Progenitor cell of endocrine pancreas (in vitro differentiated cells): ENCODE measurements at places on chromosomes 12 and 14. TPM values are rescaled to one million over a fixed set of nuclear protein-coding genes. Genes with fewer than 3 reads are reported as not detected.

DNA sequence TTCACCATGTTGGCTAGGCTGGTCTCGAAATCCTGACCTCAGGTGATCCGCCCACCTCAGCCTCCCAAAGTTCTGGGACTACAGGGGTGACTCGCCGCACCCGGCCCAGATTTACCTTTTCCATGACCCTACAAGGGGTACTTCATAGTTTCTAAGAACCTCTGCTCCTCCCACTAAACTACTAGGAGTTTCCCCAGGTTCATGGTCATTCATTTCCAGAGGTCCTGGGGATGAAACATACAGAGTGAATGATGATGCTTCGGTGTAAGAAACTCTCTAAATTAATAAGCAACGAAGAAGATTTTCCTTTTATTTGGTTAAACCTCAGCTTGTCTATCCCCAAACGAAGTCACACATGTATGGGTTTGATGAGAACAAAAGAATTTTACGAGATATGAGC lies 56.9 kb downstream of the AMN start:
- H3K27ac ChIP-seq, result no peak overlapping the region
- H3K27me3 ChIP-seq, result no peaks in the 10 kb centered on the region
- peaks cover 24% of the 10 kb centered on the region for H3K36me3 ChIP-seq
- DNase-seq, result no peak

TAS2R50 gene
- 2.7 and 3.5 TPM in 2 replicates for total RNA-seq

DNA sequence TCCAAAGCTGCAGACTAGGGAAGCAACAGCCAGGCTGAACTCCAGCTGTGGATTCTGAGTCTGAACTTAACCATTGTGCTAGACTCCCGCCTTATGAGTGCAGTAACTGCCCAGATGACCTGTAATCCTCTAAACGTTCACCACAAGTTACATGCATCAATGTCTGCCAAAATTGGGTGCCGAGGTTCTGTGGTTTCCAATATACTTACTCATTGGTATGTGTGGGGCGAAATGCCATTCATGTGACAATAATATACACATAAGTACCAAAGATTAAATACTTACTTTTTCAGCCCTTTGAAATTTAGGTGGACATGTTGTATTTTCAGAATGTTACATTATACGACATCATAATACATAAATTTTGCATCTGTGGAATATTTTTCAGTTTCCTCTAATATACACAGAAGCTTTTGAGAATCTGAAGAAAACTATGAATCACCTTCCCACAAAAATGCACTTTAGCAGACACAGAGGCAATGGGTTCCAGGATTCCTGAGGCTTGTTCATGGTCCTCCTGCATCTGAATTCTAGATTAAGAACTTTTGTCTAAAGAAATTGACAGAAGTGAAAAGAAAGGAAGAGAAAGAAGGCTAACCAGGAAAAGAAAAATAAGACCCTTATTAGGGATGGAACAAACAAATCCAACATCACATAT lies 31.7 kb downstream of the GRIP1 start:
- peaks cover 3% of the 10 kb centered on the region for H3K4me1 ChIP-seq
- no peaks in the 10 kb centered on the region for H3K36me3 ChIP-seq
- H3K4me3 ChIP-seq, result no peak overlapping the region
- H3K27me3 ChIP-seq, result no peaks in the 10 kb centered on the region

- no peak overlapping the region for H3K27ac ChIP-seq
- no peak overlapping the region for H3K4me3 ChIP-seq
- no peaks in the 10 kb centered on the region for H3K36me3 ChIP-seq
- H3K27me3 ChIP-seq, result no peaks in the 10 kb centered on the region
- no peak for DNase-seq
Observed at GRCh38 chr12:89156862-89157262, 195.4 kb downstream of the DUSP6 start.

DNA sequence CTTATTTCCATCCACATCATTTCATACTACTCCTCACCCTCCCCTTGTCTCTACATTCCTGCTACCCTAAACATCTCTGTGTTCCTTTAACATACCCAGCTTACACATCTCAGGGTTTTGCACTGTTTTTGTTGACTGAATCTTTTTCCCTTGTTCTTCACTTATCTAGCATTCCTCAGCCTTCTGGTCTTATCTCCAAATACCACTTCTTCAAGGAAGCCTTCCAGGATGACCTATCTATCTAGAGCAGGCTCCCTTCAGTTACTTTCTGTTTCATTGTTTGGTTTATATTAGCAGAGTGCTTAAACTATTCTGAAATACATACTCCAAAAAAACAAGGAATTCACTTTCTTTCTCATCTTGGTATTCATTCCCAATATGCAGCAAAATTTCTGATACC lies 353.1 kb downstream of the NAV3 start:
- no peak overlapping the region for H3K27ac ChIP-seq
- H3K4me3 ChIP-seq, result no peak overlapping the region
- no peaks in the 10 kb centered on the region for H3K4me1 ChIP-seq
- no peaks in the 10 kb centered on the region for H3K36me3 ChIP-seq

DNA sequence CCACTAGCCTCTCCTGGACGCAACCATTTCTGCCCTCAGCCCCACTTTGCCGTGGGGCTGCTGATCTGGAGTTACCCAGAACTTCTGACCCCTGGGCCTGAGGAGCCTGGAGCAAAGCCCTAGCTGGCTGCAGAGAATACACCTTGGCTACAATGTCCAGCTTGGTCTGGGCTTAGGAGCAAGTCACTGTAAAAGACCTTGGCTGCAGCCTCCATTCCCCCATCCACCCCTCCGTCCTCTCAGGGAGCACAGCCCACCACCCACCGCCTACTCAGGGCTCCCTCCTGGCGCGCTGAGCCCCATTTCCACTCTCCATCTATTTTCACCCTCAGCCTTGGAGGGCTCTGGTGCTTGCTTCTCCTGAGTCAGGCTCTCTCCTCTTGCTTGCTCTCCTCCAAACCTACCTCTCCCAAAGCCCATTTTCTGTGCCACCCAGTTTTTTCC lies 42.9 kb downstream of the ERH start:
- H3K36me3 ChIP-seq, result no peaks in the 10 kb centered on the region
- H3K4me3 ChIP-seq, result no peak overlapping the region
- H3K27ac ChIP-seq, result no peak overlapping the region
- DNase-seq, result no peak
- no peaks in the 10 kb centered on the region for H3K4me1 ChIP-seq
- peaks cover 4% of the 10 kb centered on the region for H3K27me3 ChIP-seq

DNA sequence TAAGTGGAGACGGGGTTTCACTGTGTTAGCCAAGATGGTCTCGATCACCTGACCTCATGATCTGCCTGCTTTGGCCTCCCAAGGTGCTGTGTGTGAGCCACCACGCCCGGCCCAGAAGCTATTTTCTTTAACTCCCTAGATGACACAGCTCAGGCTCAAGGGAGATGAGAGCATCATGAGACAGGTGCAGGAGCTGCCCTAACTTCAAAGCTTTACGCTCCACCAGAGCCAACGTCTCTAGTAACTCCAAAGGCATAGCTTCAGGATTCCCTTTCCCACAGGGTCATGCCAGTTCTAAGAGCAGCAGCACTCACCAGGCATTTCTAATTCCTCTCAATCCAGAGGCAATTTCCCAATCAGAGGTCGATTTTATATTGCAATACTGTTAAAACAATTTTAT lies 21.0 kb downstream of the NDUFA12 start:
- DNase-seq, result no peak
- H3K27ac ChIP-seq, result no peak overlapping the region
- H3K27me3 ChIP-seq, result no peaks in the 10 kb centered on the region
- no peak overlapping the region for H3K4me3 ChIP-seq
- H3K4me1 ChIP-seq, result no peaks in the 10 kb centered on the region

GRCh38 chr12:65568517-65568916 lies 255.8 kb upstream of the HMGA2 start:
- H3K4me1 ChIP-seq, result peaks cover 5% of the 10 kb centered on the region
- DNase-seq, result no peak
- no peak overlapping the region for H3K4me3 ChIP-seq
- no peaks in the 10 kb centered on the region for H3K36me3 ChIP-seq
- peaks cover 12% of the 10 kb centered on the region for H3K27me3 ChIP-seq
- no peak overlapping the region for H3K27ac ChIP-seq

DNA sequence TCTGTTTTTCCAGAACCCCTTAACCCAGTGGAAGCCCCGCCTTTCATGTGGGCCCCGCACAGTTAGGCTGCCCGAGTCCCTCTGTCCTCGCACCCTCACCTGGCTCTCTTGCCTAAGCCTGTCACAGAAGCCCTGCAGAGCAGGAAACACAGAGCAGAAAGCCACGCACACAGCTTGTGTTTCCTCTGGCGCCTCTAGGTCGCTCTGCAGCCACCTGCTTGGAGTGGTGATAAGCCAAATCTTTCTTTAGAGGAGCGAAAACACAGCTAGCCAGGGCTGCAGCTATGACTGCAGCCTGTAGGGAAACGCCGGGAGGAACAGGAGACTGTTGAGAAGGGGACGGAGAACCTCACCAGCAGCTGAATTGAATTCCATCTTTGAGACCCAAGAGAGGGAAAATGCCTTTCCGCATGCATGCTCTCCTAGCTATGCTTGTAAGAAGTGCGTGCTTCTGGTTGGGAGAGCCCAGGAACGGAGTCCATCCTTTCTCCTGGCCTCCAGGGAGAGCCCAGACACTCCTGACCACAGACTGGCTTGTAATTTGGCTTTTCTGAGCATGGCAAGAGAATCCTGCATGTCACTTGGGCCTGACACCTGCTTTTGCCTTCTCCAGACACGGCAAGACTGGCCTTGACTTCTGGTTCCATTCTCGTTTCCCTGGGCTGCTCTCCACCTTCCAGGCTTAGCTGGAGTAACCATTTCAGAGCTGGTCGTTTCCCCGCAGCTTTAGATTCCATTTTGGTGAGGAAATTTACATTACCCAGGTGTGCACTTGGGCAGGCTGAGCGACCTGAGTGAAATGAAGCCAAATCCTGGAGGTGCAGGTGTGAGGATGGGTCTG lies 301.6 kb downstream of the CACNA1C start:
- H3K4me3 ChIP-seq, result no peak overlapping the region
- no peak overlapping the region for H3K27ac ChIP-seq

- no peaks in the 10 kb centered on the region for H3K4me1 ChIP-seq
- peaks cover 48% of the 10 kb centered on the region for H3K36me3 ChIP-seq
- DNase-seq, result peak; percentile 73
- no peaks in the 10 kb centered on the region for H3K27me3 ChIP-seq
- H3K4me3 ChIP-seq, result no peak overlapping the region
Observed at GRCh38 chr12:113174461-113175384, 10.6 kb downstream of the DDX54 start.

DNA sequence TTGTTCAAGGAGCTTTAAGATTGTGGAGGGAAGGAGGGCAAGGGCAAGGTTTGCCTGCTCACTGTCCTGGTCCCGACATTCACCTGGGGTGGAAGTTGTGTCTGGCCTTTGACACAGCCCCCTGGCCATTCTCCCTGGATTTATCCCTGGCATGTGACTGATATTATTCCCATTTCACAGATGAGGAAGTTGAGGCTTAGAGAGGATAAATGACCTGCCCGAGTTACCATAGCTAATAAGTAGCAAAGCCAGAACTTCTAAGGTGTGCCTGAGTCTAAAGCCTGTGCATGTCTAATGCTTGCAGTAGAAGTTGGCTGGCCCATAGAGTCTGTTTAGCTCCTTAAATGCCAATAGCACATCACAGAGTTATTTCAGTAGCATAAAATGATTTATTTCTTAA lies 720 bp upstream of the FGF6 start:
- no peaks in the 10 kb centered on the region for H3K36me3 ChIP-seq
- DNase-seq, result no peak
- peaks cover 1% of the 10 kb centered on the region for H3K4me1 ChIP-seq
- no peak overlapping the region for H3K27ac ChIP-seq
- H3K4me3 ChIP-seq, result no peak overlapping the region
- peaks cover 66% of the 10 kb centered on the region for H3K27me3 ChIP-seq

DNA sequence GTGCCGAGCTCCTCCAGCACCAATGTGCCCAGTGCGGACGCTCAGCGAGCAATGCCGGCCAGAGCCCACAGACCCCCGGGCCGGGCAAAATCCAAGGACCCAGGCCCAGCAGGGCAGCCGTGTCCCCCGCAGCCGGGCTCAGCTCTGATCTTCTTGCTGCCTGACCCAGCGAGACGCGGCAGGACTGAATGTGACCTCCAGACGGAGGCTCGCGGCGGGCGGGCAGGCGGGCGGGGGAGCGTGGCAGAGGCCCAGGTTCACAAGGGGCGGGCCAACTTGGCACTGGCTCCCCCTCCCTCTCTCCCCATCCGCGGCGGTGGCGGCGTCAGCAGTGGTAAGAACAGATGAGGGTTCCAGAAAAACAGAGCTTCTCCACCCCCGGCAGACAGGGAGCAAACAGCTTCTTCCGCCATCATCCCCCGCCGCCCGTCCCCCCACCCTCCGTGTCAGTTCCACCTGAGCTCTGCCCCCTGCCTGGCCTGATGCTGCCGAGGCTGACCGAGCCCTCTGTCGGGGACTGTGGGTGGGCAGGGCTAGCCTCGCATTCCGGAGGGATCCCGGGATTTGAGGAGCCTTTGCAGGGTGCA lies 94.3 kb downstream of the RFLNA start:
- peak; percentile 22 for DNase-seq
- peaks cover 5% of the 10 kb centered on the region for H3K36me3 ChIP-seq
- H3K4me3 ChIP-seq, result peak overlapping the region; percentile 7
- H3K27ac ChIP-seq, result no peak overlapping the region

- DNase-seq, result no peak
- H3K36me3 ChIP-seq, result no peaks in the 10 kb centered on the region
- H3K27ac ChIP-seq, result no peak overlapping the region
- H3K27me3 ChIP-seq, result no peaks in the 10 kb centered on the region
- H3K4me1 ChIP-seq, result no peaks in the 10 kb centered on the region
Observed at GRCh38 chr12:29844667-29845066, 60.9 kb upstream of the TMTC1 start.

- no peak overlapping the region for H3K27ac ChIP-seq
- no peaks in the 10 kb centered on the region for H3K27me3 ChIP-seq
- H3K4me3 ChIP-seq, result no peak overlapping the region
- H3K4me1 ChIP-seq, result no peaks in the 10 kb centered on the region
Observed at GRCh38 chr14:55780156-55780946, 200.3 kb downstream of the KTN1 start.

NUBPL gene
- total RNA-seq, result 14.8 and 19.5 TPM in 2 replicates

KLHDC1 gene
- total RNA-seq, result 2.4 and 2.8 TPM in 2 replicates

CFL2 gene
- total RNA-seq, result 17.4 and 19.6 TPM in 2 replicates

- peak overlapping the region; percentile 98 for H3K4me3 ChIP-seq
- peaks cover 21% of the 10 kb centered on the region for H3K4me1 ChIP-seq
- DNase-seq, result peak; percentile 34
- H3K36me3 ChIP-seq, result peaks cover 23% of the 10 kb centered on the region
Observed at GRCh38 chr14:23321572-23322547, 603 bp downstream of the PABPN1 start.

POU6F1 gene
- total RNA-seq, result 8.2 and 11.6 TPM in 2 replicates
